AG10803 (cell line): ENCODE measurements at places on chromosomes 6 and 20.
A peak's percentile ranks its signal among the peaks of the same experiment; 100 is the strongest.

GRCh38 chr20:31991339-31991705 is 18.9 kb upstream of the CCM2L start:
- no peak for DNase-seq

GRCh38 chr6:71420693-71421328 is 132.2 kb downstream of the OGFRL1 start:
- peak; percentile 96 for DNase-seq

GRCh38 chr20:32484225-32484957 is 100.7 kb downstream of the NOL4L start:
- DNase-seq: no peak

DNA sequence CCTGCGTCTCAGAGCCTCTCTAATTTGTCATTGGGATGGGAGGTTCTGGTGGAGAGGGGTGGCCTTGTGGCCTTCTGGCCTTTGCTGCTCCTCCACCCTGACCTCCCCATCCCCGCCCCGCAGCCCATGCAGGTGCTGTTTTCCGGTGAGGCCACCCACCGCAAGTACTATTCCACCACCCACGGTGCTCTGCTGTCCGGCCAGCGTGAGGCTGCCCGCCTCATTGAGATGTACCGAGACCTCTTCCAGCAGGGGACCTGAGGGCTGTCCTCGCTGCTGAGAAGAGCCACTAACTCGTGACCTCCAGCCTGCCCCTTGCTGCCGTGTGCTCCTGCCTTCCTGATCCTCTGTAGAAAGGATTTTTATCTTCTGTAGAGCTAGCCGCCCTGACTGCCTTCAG is 171.8 kb upstream of the RNF24 start:
- no peak for DNase-seq

- no peak for DNase-seq
These were observed 37.4 kb upstream of the E2F3 start for GRCh38 chr6:20364327-20364726.
